ENCODE measurements at places on chromosomes 12 and 14.

GRCh38 chr14:105907276-105907675, 380.9 kb downstream of the TMEM121 start:
- DNase-seq, result no peak

GRCh38 chr12:112978163-112979040, at the start of gene OAS2:
OAS2 (plus strand) TSS chr12:112978519; CDS start chr12:112978609, 90 bp downstream.
- DNase-seq, result no peak

- no peak for DNase-seq
Measured at GRCh38 chr12:105804591-105805265, 334.0 kb downstream of the NUAK1 start.

DNA sequence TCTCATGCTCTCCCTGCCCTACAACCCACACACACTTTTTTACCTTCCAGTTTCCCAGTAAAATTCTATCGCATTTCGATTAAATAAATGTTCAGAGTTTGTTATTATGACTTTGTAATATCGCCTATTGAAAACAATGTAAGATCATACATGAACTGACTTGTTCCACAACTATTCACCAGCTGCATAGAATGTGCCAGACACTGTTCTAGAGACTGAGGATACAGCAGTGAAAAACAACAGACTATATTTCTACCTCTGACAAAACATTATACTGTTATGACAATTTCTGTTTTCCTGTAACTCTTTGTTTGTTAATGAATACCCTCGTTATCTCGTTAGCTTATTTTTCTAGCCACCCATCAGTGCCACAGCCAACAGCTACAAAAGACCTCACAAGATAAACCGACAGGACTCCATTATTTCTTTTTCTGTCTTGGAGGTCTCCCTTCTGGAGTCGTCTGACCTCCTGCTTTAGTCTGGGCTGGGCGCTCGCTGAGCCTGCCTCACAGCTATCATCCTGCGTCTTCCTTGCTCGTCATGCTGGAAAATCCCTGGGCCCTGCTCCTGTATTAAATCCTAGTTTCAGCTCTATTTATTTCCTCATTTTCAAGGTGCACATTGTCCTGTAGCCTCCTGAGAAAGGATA, 498.9 kb downstream of the DIO2 start:
- no peak for DNase-seq
